ENCODE measurements at places on chromosomes 16 and 17. TPM values are rescaled to one million over a fixed set of nuclear protein-coding genes. Genes with fewer than 3 reads are reported as not detected.

Gene CLEC3A
- 0.23 TPM for total RNA-seq

DNA sequence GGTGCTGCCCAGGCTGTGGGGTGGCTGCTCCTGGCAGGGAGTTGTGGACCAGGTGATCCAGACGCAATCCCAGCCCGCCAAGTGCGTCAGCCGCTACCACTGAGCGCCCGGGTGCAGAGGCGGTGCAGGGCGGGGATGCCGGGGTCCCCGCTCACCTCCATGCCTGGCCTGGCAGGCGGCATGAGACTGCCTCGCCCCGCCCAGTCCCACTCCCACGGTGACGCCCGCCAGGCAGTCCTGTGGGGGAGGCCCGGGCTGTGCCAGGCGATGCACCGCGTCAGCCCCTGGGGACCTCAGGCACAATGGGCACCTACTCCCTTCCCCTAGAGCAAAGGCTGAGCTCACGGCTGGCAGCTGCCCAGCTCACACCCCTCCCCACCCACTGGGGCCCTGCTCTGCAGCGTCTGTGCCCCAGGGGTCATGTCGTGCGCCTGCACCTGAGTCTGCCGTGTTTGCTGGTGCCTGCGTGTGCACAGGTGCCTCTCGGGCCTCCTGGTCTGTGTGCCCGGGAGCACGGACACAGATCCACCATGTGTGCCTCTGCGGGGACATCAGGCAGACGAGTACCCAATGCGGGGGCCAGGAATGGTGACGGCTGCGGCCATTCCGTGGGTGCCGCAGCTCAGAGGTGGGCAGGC is 5.3 kb downstream of the RPUSD1 start:
- no peak for DNase-seq

GRCh38 chr17:5362162-5362811 is 57.2 kb downstream of the NUP88 start:
- DNase-seq: no peak

GRCh38 chr17:55735731-55736405 is 13.2 kb upstream of the TMEM100 start:
- DNase-seq: no peak

Gene FN3K
- total RNA-seq: 34.8 TPM

DNA sequence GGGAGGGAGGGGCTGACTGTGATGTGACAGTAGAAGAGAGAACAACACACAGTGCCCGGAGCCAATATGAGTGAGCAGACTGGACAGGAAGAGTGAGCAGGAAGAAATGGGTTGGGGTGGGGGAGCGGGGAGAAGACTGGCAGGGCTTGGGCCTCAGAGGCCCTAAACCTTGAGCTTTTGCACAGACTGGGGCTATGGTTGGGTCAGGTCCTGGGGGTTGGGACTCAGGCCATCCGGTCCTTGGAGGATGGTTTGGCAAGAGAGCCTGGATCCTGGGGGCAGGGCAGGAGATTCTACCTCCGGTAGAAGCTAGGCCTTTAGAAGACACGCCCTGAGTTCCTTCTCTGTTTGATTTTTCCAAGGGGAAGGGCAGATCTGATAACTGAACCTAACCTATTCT is 1.1 kb downstream of the CAMTA2 start:
- DNase-seq: no peak

Gene ATP2C2
- total RNA-seq: 0.67 TPM

Gene NPIPA3
- 3.7 TPM for total RNA-seq

Gene SBK1
- 2.4 TPM for total RNA-seq

Gene CD300LF
- not detected for total RNA-seq

DNA sequence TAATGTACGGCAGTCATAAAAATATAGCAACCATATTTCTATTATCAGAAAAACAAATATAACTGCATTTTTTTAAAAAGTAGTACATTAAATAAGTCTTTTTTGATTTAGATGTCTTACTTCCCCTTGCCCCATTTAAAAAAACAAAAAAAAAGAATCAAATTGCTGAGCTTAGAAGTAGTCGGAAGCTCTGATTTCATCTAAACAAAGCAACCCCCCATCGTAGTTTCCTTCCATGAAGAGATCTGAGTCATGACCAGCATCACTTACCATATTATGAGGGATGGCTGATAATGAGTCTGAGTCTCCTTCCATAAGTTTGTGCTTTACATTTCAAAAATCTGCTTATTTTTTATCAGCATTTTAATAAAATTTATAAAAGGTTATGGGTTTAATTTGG is 86.2 kb downstream of the ITFG1 start:
- DNase-seq: no peak

DNA sequence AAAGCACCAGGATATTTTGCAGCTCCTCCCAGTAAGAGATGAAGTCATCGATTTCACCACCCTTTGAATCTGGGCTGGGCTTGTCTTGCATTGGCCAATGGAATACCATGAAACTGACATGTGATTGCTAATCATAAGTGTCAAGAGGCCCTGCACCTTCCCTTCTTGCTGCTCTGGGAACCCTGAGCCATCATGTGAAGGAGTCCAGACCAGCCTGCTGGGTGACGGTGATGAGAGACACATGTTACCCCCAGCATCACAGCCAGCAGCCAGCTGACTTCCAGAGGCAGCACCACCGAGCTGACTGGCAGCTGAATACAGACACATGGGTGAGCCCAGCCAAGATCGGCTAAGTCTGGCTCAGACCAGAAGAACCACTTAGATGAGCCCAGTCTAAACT is 43.6 kb upstream of the CACNG4 start:
- DNase-seq: no peak

DNA sequence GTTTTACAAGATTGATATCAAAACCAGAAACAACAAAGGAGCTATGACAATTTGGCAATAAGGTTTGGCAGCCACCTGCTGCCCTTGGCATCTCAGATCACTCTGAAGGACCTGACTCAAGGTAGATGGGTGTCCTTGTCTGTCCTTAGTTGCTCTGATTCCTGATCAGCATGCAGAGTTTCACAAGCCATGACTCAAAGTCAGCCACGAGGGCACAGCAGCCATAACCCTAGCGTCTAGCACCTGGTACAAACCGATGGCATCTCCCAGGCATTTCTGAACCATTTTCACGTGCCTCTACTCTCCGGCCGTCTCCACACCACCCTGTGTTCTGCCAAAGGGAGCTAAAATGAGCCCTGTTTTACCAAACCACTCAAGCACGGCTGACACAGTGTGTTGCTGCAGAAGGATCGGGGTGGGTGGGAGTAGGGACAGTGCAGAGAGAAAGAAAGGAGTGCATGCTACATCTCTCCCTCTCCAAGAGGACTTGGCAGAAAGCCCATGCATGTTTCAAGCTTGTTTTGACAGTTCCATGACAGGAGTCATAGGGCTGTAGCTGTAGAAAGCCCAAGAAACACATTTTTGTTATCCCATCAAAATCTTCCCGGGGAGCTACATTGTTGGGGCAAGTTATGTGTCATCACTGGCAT is 297.3 kb downstream of the ABCC12 start:
- DNase-seq: no peak

Gene HAP1
- 11.6 TPM for total RNA-seq

DNA sequence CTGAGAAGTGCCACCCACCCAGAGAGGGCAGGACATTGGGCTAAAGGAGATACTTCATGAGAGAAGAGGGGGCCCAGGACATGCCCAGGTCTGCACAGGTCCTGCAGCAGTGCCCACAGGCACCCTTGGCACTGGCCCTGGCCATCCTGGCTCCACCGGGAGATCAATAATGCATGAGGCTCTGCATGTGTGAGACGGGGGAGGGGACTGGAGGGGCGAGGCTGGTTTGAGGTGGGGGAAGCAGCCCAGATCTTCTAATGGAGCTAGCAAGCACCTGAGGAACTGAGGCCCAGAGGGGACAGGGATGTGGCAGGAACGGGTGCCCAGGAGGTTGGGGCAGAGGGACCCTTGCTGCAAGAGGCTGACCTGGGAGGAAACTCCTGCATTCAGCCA is 567 bp downstream of the OSBPL7 start:
- no peak for DNase-seq

Gene CD79B
- total RNA-seq: not detected

DNA sequence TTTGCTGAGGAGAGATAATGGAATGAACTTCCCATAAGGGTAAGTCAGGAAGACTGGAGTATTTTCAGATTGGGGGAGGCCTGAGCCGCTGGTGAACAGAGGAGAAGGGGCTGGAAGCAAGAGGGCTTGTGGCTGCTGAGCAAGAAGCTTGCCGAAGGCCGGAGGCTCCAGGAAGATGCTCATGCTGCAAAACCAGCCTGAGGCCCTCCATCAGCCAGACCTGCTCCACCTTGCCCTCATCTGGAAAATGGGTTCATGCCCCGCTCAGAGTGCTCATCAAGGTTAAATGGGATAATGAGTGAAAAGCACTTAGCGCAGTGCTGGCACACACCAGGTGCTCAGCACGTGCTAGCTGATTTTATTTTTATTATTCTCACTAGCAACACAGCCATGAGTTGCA is 5.5 kb upstream of the ASGR1 start:
- no peak for DNase-seq

- no peak for DNase-seq
Measured at GRCh38 chr17:35766489-35766877, 5.8 kb downstream of the C17orf50 start.

DNA sequence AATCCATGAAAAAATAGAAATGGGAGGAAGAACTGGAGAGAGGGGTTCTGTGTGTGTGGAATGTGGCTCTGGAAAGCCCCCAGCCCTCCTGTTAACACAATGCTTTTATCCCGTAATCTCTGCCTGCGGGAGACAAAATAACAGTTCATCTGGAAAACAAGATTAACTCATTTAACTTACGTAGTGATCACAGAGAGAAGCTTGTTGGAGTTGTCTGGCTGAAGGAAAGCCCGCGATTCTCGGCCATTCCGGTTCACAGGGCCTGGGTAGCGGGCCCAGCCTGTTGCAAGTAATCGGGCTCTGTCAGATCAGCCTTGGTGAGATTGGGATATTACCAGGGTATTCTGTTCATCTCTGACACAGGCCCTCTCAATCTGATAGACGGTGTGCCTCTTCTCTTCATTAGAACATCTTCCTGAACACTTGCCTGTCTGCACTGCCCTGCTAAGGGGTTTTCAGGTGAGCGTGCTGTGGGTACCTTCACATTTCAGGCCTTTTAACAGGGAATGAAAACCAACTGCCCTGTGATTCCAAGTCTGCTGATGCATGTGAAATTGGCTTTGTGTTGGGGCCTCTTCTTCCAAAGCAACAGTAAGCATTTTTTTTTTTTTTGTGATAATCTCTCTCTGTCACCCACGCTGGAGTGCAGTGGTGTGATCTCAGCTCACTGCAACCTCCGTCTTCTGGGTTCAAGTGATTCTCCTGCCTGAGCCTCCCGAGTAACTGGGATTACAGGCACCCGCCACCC is 609.9 kb downstream of the WWOX start:
- no peak for DNase-seq

Gene ZPBP2
- not detected for total RNA-seq

Gene PIPOX
- 2.4 TPM for total RNA-seq

DNA sequence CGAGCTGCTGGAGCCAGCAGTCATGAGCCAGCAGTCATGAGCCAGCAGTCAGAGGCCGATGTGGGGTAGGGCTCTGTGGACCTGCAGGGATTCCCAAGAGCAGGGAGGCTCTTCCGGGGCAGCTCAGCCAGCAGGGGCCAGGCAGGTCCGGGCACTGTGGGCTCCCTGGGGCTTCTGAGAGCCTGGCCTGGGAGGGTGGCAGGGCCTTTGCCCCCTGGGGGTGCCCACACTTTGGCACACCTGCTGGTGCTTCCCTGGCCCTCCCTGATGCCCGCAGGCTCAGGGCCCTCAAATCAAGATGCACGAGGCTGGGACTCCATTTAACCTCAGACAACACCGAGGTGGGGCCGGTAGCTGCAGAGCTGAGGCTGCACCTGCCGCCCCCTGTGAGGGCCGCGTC is 18.1 kb downstream of the SOX8 start:
- no peak for DNase-seq

GRCh38 chr17:32258383-32259140 is 7.1 kb upstream of the RHBDL3 start:
- DNase-seq: no peak

DNA sequence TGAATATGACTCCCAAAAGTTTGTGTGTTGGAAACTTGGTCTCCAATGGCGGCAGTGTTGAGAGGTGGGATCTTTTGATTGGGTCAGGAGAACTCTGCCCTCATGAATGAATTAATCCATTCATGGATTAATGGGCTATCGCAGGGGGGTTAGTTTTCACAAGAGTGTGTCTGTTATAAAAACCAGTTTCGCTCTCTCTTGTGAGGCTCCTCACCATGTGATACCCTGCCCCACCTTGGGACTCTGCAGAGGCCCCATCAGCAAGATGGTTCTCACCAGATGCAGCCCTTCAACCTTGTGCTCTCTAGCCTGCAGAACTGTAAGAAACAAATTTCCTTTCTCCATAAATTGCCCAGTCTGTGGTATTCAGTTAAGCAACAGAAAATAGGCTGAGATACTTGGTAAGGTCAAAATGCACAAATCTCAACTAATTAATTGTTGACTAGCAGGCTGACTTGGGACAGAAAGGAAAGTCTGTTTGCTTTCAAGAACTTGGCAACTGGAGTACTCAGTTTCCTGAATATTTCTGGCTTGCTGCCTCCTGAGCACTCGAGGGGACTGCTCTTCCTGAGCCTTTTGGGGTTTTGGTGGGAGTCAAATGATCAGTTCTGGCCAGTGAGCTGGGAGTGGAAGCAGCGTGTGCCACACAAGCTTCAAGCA is 13.8 kb upstream of the CCL17 start:
- no peak for DNase-seq

DNA sequence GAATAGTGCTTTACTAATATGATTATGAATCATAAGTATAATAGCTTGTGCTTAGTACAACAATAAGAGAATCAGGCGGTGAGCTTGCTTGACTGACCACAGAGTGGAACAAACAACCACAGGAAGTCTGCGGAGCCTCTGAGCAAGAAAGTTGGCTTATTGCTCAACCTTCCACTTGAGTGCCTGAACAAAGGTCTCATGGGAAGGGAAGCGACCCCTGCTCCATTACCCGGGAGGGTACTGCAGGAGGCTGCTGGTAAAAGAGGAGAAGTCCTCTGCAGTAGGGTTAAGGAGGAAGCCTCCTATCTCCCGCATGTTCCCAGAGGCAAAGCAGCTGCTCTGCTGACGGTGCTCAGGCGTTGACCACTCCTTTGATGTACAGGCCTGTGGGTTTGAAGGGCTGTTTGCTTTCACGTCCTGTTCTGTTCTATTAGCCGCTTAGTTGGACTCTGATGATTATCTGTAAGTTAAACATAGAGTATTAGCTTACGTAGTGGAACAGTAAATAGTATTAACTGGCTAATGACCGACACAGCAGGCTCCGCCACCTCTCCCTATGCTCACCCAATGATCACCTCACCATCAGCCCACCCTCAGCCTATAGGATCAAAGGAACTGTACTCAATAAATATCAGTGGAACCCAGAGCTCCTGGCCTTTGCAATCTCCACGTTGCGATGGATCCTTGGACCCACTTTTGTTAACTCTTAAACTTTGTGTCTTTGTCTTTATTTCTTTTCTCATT is 17.5 kb downstream of the ALOX15B start:
- DNase-seq: no peak

Gene KRT12
- total RNA-seq: not detected

GRCh38 chr16:48517493-48517892 is 92.5 kb downstream of the N4BP1 start:
- DNase-seq: no peak

Gene ABCA8
- 0.23 TPM for total RNA-seq

Gene BIRC5
- total RNA-seq: 119 TPM

DNA sequence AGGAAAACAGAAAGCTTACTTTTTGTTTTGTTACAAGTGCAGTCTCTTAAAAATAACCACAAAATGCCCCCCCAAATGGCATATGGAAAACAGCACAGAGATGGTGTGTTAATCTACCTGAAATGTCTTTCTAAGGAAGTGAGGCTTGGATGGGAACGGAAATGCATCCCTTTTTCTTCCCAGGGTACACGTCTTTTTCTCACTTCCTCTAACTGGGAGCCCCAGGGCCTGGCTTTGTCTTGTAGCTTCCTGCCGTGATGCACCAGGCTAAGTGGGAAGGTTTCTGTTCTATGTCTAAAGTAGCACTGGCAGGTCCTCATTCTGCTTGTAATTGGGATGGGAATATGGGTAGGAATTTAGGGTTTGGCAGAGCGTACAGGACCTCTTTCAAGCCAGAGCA is 52.5 kb upstream of the CACNG3 start:
- DNase-seq: no peak

Data from Panc1 (cell line).